ENCODE measurements at places on chromosomes 7 and 10. TPM values are rescaled to one million over a fixed set of nuclear protein-coding genes. Genes with fewer than 3 reads are reported as not detected.

The CYTH3 gene
- total RNA-seq, result 75.0 TPM

The ZNF783 gene
- total RNA-seq, result 4.4 TPM

The NANOS1 gene
- 5.7 TPM for total RNA-seq

The TRDMT1 gene
- 9.7 TPM for total RNA-seq

The NFE2L3 gene
- 8.2 TPM for total RNA-seq

The SAP25 gene
- 0.21 TPM for total RNA-seq

The AGAP6 gene
- 3.4 TPM for total RNA-seq

The NPS gene
- total RNA-seq, result not detected

The BEND7 gene
- total RNA-seq, result 5.2 TPM

The CYP3A4 gene
- total RNA-seq, result not detected

The GIMAP2 gene
- total RNA-seq, result 12.6 TPM

The GTPBP10 gene
- total RNA-seq, result 48.8 TPM

The MYO1G gene
- total RNA-seq, result 0.26 TPM

The PLEKHS1 gene
- total RNA-seq, result not detected

The COL28A1 gene
- total RNA-seq, result 0.26 TPM

The ANKRD1 gene
- total RNA-seq, result not detected

The NRCAM gene
- 22.8 TPM for total RNA-seq

The IDI2 gene
- 0.08 TPM for total RNA-seq

The EPHB6 gene
- total RNA-seq, result 0.59 TPM

The PON1 gene
- 0.16 TPM for total RNA-seq

The IFIT5 gene
- 10.3 TPM for total RNA-seq

The SFMBT2 gene
- total RNA-seq, result 2.0 TPM

The MIOS gene
- total RNA-seq, result 49.2 TPM

The MINPP1 gene
- total RNA-seq, result 39.2 TPM

The ANKRD22 gene
- total RNA-seq, result not detected

The ADAMTS14 gene
- 0.16 TPM for total RNA-seq
